ENCODE measurements at places on chromosomes 3 and 15.

GRCh38 chr3:60855250-60855649 is 396.0 kb downstream of the FHIT start:
- DNase-seq = no peak

GRCh38 chr15:66085128-66085527 is 168.4 kb downstream of the MEGF11 start:
- DNase-seq = no peak

GRCh38 chr15:54159012-54159411 is 180.8 kb downstream of the UNC13C start:
- DNase-seq = no peak

DNA sequence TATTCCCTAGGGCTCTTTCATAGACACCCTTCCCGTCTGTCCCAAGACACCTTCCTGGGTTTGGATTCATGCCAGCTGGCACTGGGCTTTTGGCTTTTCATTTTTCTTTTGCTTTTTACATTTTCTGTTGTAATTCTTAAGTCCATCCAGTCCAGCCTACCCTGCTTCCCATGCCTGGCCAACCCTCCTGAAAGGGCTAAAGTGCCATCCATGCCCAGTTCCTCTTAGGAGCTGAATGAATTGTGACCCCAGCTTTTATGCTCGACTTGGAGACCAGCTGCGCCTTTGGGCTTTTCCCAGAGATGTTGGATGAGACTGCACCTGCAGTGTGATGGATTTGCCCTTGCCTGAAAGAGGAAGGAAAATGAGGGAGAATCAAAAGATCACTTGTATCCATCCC is 25.8 kb downstream of the LRRN1 start:
- DNase-seq = no peak

DNA sequence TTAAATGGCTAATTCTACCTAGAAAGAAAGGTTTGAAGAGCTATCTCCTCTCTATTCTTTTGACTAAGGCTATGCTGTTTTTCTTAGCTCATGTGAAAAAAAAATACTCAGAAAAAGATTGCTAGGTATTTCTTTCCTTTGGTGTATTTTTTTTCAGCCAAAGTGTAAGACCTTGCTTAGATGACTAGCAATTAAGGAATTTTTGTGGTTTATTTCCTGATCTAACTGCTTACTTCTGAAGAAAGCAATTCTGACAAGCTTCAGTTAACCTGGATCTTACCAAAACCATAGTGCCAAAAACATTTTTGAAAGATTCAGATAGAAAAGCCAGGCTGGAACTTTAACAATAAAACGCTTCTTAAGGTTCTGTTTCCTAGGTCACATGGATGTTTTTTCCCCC is 315.6 kb downstream of the SOX2 start:
- no peak for DNase-seq

DNA sequence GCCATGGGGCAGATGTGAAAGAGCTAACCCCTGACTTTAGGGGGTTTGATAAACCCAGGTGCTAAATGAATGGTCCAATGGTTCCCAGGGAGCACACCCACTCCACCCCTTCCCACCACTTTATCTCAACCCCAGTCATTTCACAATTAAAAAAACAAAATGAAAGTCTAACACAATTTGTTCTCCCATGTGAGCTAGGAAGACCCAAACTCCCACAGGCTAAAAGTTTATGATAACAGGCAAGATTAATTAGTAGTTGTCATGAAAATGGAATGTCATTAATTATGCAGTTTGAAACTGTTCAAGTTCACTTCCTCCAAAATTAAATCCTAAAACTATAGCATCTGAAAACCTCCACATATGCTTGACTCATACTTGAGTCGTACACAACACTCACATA is 63.3 kb upstream of the TPM1 start:
- DNase-seq = no peak

- no peak for DNase-seq
Observed at GRCh38 chr3:114362815-114363214, 69.0 kb downstream of the TIGIT start.

DNA sequence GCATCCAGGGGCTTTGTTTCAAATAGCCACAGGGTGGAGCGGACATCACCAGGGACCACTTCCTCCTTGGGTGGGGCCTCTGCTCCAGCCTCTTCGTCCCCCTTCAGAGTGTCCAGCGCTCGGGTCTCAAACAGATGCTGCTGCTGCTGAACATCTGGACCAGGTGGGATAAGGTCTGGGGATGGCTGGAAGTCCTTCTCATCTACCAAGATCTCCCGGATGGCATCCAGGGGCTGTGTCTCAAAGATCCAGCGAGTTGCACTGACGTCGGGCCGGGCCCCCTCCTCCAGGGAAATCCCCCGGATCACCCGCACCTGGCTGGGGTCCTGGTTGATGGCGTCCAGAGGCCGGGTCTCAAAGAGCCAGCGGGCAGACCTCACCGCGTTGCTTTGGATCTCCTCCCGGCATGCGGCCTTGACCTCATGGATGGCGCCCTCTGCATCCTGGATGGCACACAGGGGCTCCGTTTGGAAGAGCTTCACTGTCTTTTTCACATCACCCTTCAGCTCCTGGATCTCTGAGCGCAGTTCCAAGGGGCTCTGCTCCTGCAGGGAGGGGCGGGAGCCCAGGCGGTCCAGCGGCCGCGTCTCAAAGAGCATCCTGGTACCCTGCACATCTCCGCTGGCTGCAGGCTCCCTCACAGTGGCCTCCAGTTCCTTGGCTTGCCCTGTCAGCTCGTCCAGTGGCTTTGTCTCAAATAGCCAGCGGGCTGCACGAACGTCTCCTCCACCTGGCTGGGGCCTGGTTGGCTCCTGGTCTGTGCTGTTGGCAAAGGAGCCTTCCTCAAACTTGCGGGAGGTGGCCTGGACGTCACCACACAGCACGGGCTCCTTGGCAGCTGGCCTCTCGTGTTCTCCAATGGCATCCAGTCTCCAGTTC is 3.9 kb downstream of the XIRP1 start:
- DNase-seq = no peak

DNA sequence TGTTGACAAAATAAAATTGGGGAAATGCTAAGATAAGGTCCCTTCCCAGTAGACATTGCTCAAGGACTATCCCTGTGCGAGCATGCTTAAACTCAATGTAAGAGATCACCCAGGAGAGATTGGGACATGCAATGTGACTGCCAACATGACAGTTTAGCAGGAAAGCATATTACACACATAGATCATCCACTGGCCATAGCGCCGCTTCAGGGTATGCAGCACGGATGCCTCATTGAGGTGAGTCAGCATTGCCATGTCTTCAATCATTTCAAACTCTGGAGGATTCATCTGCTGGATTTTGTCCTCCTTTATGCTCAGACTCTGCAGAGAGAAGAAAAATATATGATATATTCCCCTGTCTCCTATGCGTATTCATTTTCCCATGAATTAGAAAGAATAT is 8.9 kb downstream of the MYH15 start:
- no peak for DNase-seq
